ENCODE measurements at places on chromosomes 5 and 9. TPM values are rescaled to one million over a fixed set of nuclear protein-coding genes. Genes with fewer than 3 reads are reported as not detected.

PCDHA9 gene
- total RNA-seq = not detected

HRCT1 gene
- total RNA-seq = 3.4 TPM

DAPK1 gene
- total RNA-seq = 1.6 TPM

NR2F1 gene
- 85.3 TPM for total RNA-seq

C5orf46 gene
- not detected for total RNA-seq

PAEP gene
- not detected for total RNA-seq
